Natural killer cell treated with Interleukin-12 subunit alpha and Interleukin-12 subunit beta and Interleukin-15 and Interleukin-18, amount 100 ng/mL, for 72 hours (primary cell): ENCODE measurements at places on chromosomes 5 and 9.
A peak's percentile ranks its signal among the peaks of the same experiment; 100 is the strongest.

GRCh38 chr5:93053825-93054224 is 527.2 kb downstream of the NR2F1-AS1 start:
- DNase-seq: no peak

DNA sequence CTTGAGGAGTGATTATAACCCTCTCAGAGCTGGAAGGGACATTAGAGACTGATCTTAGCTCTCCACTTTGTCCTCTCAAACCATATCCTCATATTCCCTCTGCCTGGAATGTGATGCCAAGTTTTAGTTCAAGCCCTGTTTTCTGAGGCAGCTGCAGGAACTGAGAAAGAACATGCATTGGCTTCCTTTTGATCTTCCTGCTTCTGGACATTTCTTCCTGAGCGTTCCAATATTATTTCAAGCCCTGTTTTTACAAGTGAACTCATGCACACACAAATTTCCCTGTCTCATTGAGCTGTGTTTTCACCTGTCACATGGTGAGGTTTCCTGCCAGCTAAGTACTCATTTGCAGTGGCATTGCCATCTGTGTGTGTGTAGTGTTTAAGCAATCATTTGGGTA is 17.0 kb downstream of the FOCAD start:
- DNase-seq: no peak

DNA sequence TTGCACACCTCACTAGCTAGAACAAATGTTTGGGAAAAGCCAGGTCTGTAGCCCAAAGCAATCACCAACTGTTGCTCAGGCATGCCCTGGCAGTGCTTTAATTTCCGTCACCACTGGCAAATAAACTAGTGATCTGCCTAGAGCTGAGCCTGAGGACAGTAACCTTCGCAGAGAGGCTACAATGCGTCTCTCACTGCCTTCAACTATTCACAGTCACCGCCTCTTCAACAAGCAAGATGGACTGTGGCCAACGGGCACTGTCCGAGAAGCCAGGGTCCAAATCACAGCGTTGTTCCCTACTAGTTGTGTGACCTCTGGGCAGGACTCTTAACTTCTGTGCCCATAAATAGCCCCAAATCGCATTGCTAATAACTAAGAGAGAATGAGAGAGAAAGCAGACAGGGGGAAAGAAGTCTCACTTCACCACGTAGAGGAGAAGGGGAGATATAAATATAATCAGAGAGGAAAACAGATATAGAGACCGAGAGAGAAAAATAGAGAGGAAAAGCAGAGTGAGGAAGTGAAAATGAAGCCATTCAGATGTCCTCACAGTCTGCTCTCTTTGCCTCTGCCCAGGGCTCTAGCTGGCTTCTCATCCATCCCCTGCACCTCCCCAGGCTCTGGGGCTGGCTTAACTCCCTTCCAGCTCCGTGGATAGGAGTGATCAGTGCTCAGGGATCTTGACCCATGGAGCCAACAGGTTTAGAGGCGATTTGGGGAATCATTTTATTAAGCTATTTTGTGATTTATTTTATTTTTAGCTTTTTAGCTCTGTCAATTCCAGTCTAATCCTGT is 157.9 kb downstream of the ZDHHC21 start:
- DNase-seq: no peak

GRCh38 chr5:122258840-122259239 is 53.2 kb upstream of the SNCAIP start:
- DNase-seq: no peak

- DNase-seq: no peak
Observed at GRCh38 chr5:76524868-76525267, 98.3 kb downstream of the F2RL2 start.

GRCh38 chr5:169183576-169183975 is 117.4 kb downstream of the SLIT3 start:
- DNase-seq: no peak

- no peak for DNase-seq
Observed at GRCh38 chr5:38265546-38266179, 7.3 kb downstream of the EGFLAM start.

DNA sequence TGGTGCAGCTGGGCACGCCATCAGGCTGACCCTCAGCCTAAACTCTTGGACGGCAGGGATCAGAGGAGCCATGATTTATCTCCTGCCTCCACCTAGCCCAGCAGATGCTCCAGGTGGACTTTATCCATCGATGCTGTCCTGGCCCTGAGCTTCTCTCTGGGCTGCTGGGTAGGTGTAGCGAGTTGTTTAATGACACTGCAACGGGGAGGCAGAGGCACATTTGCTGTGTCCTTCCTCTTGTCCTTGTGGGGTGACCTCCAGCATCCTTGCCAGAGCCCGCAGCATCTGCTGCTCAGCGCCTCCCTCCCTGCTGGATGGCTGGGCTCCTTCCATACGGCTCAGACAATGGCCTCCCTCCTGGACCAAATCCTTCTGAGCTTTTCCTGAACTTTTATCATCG is 103.1 kb upstream of the IRX4 start:
- no peak for DNase-seq

DNA sequence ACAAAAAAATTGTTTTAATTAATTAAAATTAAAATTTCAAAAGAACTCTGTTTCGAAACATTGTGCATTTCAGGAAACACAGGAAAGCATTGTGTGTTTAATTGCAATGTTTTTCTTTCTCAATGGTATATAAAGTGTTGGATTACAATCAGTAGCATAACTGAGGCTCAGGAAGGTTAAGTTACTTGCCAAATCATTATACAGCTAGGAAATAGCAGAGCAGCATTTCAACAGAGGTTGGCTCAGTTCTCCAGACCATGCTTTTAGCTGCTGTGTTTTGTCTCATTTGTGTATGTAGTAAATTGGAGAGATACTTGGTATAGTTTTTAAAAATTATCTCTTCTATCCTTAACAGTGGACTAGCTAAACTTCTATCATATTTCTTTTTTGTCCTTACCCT is 30.0 kb upstream of the CAMLG start:
- DNase-seq: no peak

GRCh38 chr5:139335811-139336210 is 5.8 kb upstream of the PAIP2 start:
- DNase-seq: no peak

GRCh38 chr5:137563646-137564397 is 64.7 kb upstream of the SPOCK1 start:
- DNase-seq: no peak

GRCh38 chr5:134527156-134527960 is 1.9 kb downstream of the JADE2 start:
- DNase-seq: peak; percentile 88

- DNase-seq: no peak
Observed at GRCh38 chr9:36170531-36170930, 1.3 kb downstream of the CCIN start.

- DNase-seq: no peak
Observed at GRCh38 chr9:101650142-101650541, 55.4 kb upstream of the PPP3R2 start.

GRCh38 chr5:74497706-74498105 is 142.8 kb downstream of the ENC1 start:
- no peak for DNase-seq

DNA sequence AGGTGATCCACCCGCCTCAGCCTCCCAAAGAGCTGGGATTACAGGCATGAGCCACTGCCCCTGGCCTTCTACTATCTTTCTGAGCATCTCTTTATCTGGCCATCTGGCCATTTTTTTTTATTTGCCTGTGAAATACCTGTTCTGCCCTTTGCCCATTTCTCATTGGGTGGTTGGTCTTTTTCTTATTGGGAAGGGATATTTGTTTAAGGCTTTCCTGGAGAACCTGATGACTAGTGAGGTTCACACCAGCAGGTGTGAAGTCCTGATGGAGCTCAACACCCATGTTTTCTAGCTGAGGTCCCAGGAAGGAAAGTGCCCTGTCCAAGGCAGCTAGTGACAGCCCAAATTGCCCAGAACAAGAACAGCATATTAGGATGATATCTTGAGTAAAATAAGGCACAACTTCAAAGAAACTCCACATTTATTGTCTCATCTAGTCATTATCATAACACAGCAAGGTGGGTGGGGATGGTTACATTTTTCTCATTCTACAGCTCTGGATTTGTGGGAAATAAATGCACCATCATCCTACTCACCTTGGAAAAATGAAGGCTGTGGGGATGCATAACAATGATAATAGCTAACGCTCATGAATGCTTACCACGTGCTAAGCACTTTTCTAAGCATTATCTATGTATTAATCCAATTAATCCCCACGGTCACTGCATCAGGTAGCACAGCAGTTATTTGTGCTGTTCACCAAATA is 20.3 kb downstream of the SLC36A3 start:
- no peak for DNase-seq

DNA sequence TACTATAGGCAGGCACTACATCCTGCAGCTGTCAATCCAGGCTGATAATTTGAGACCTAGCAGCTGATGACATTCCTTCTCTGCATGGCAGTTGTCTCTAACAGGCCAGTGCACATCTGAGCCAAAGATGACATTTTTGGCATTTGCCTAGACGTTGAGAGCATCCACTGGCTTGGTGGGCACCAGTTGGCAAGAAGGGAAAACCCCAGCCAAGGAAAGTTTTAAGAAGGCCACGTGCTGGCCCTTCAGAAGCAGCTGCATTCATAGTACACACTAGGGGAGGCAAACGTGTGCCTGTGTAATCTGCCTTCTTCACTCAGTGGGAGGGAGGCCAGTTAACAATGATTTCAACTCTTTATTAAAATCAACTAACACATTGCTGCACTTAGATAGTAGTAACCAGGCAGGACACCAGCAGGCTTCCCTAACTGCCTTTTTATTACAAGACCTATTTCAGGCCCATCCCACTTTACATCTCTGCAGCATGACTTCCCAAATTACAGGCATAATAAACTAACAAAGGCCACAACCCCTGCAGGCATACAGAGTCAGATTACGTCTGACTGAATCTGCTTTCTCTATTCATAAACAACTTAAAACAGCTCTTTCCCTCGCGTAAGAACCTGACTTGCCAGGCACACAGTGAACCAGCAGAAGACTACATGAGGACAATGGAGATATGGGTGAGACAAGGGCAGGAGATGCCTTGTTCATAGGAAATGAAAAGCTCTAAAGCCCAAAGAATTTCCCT is 576.3 kb downstream of the PDE4D start:
- no peak for DNase-seq

GRCh38 chr5:67165526-67166459 is 30.8 kb downstream of the CD180 start:
- peak; percentile 88 for DNase-seq

- no peak for DNase-seq
Observed at GRCh38 chr5:57186194-57186593, 12.3 kb downstream of the GPBP1 start.

DNA sequence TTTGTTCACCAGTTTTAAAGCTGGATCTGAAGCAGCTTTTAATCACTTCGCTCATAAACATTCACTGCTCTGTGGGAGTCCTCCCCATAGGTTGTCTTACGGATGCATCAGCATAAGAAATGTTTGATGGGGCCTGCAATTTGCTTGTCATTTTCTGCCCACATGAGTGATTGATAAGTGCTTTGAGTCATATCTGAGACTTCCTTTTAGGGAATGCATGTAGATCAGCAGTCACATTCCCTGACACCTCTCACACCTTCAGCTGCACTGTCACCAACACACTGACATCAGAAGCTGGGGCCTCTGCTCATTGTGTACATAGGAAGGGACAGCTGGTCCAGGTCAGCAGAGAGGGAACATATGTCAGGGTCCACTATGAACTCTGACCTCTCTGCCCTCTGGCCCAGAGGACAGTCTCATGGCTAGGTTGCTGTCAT is 84.1 kb upstream of the SPATA31D4 start:
- DNase-seq: no peak

GRCh38 chr9:19133549-19134345 is 6.5 kb upstream of the PLIN2 start:
- DNase-seq: no peak

- DNase-seq: no peak
Observed at GRCh38 chr5:91307048-91307447, 76.1 kb downstream of the ARRDC3 start.

DNA sequence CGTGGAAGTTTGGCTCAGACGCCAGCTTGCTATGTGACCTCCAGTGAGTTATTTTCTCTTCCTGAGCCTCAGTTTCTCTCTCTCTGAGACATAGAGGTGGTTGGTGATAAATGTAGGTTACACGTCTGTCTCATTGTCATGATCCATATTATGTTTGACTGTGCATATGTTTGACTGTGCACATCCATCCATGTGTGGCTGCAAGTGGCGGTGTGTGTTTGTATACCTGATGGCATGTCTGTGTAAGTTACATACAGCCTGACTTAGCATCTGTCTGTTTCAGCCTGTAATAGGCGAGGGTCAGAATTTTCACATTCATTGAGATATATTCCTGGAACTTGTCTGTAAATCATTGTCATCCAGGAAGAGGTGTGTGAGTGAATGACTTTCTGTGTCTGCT is 3.3 kb downstream of the SPARC start:
- DNase-seq: no peak

DNA sequence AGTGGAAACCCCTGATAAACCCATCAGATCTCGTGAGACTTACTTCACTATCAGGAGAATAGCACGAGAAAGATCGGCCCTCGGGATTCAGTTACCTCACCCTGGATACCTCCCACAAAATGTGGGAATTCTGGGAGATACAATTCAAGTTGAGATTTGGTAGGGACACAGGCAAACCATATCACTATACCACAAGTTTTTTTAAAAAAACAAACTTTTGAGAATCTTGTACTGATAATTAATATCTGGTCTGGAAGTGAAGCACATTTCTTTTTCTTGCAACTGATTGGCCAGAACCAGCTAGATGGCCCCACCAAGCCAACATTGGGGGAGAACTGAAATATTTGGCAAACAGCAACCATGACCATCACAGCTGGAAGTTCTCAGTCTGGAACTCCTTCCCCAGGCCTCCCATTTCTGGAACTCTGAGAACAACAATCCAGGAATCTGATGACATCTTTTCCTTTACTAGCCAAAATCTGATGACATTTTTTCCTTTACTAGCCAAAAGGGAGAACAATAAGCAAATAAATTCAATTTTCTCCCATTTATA is 51.8 kb upstream of the CDKN2B start:
- DNase-seq: no peak

DNA sequence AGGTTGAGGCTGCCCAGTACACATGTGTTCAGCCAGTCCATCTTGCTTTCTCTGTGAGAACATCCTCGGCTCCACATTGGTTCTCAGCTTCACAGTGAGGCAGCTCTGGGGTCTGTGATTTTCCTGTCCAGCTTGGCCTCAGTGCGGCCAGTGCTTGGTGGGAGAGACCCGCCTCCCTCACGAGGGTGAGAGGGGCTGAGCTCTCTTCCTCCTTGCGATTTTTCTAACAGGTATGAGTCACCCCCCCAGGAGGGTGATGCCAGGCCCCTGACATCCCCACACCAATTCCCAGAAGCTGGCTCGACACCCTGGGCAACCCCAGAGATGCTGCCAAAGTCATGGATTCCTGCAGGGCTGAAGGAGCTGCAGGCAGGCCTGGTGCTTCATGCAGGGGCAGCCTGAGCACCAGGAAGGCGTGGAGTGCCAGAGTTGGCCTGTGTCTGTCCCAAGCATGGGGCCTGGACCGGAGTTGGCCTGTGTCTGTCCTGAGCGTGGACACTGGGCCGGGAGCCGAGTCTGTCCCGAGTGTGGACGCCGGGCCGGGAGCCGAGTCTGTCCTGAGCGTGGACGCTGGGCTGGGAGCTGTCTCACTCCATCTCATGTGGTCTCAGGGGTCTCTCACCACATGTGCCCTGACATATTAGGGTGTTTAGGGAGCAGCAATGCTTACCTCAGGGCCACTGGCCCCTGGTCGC is 408.6 kb upstream of the IRX4 start:
- DNase-seq: no peak
